ENCODE measurements at places on chromosomes 2 and 18.
A peak's percentile ranks its signal among the peaks of the same experiment; 100 is the strongest.

DNA sequence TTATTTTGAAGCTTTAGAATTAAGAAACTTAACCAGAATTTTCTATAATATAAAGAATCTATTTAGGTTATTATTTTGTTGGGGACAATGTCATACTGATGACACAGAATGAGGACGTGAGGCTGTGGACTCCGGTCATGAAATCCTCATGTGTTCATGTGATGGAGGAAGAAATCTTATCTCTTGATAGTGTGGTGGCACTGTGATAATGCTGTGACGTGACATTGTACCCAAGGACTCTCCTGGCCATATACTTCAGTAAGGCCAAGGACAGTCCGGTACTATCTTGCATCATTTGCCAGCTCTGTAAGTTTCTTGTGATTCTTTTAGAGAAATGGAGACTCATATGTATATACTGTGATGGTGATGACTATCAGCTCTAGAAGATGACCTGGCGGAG, 59.1 kb downstream of the SLC9A2 start:
- DNase-seq, result no peak

DNA sequence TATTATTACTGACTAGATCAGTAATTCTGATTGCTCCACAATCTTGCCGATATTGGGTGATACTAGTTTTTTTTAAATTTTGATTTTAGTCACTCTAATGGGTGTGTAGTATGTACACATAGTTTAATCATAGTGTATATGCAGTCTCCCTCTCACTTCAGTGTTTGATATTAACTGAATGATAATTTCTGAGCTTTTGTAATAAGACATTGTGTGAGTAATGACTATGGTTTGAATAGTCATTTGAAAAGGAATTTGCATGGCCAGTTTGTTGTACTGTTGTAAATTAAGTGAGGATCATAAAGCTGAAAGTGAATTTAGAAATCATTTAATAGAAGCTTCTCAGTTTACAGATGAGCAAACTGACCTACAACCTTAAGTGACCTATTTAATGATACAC, 33.4 kb downstream of the USP14 start:
- no peak for DNase-seq

DNA sequence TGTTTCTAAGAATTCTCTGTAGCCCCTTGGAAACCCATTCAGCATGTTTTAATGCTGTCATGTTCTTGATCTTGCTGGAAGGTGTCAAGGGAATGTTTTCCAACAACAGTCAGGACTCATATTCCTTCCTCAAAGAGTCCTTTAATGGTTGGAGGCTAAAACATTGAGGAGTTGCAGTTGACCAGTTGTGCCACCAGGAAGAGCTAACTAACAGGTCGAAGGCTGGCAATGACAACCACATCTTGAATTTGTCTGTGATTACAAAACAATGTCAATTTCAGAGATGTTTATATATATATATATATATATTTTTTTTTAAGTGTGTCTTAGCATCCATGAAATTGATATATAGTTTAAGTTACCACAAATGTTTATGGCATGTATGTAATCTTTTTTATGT, 151.5 kb downstream of the INO80D start:
- no peak for DNase-seq

DNA sequence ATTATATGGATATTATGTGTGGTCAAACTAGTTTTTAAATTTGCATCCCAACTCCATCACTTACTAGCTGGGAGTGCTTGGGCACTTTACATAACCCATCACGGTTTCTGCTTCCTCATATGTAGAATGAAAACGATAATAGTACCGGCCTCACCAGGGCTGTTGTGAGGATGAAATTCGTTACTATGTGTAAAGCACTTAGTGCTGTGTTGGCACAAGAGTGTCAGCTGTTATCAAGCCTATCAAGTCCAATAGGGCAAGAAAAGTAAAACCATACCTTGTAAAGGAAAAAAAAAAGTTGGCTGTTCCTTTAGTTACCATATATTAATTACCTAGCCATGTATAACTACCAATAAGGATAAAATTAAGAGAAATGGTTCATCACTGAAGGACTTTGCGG, 65.4 kb downstream of the TET3 start:
- no peak for DNase-seq

GRCh38 chr2:207164006-207164831, 1.5 kb downstream of the KLF7 start:
- DNase-seq, result peak; percentile 46

- DNase-seq, result no peak
These were observed 1064.1 kb upstream of the CNTNAP5 start for GRCh38 chr2:122960759-122961641.

DNA sequence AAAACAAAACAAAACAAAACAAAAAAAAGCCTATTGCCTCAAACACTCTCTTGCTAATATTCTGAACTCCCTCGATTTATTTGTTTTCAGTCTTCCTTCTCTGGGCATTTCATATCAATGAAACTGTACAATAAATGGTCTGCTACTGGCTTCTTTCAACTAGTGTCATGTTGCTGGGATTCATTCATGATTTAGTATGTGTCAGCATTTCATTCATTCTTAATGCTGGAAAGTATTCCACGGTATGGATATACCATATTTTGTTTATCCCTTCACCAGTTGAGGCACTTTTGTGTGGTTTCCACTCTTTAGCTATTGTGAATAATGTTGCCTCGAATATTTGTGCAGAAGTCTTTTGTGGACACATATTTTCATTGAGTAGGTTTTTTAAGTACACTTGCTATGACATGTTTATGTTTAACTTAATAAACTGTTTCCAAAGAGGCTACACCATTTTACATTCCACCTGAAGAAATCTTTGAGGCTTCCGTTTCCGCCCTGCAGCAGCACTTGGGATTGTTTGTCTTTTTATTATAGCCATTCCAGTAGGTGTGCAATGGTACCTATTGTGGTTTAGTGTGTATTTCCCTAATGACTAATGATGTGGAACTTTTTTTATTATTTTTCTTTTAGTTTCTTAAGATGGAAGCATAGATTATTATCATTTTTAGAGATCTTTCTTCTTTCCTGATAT, 543.6 kb upstream of the SOX11 start:
- DNase-seq, result no peak

- no peak for DNase-seq
These were observed 264.3 kb downstream of the NOL4 start for GRCh38 chr18:33960417-33960816.

DNA sequence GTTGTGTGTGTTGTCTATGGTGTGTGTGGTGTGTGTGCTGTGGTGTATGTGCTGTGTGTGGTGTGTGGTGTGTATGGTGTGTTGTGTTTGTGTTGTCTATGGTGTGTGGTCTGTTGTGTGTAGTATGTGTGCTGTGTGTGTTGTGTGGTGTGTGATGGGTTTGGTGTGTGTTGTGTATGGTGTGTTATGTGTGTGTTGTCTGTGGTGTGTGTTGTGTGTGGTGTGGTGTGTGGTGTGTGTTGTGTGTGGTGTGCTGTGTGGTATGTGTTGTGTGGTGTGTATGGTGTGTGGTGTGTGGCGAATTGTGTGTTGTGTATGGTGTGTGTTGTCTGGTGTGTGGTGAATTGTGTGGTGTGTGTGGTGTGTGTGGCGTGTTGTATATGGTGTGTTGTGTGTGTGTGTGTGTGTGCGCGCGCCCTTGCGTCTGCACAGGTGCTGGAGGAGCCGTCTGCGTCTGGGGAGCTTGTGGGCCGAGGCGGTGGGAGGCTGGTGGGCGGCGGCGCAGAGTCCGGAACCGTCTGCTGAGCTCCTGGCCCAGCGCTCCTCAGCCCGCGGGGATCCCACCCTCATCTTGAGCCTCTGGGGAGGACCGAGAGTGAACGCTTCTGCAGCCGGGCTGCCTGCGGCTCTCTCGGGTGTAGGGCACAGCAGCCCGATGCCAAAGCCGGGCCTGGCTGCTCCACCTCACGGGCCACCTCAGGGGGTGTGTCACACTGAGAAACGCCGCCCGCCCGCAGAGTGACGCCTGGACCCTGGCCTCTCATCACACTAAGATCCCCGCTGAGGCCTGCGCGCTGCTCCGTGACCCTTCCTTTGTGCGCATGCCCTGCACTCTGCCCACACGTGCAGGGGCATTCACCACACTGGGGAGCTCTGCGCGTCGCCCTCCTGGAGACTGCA, 8.8 kb upstream of the ADI1 start:
- peak; percentile 32 for DNase-seq

- DNase-seq, result no peak
These were observed 27.8 kb downstream of the CACNB4 start for GRCh38 chr2:152071092-152071491.

GRCh38 chr18:37487400-37487867, 78.2 kb downstream of the CELF4 start:
- DNase-seq, result peak; percentile 50

DNA sequence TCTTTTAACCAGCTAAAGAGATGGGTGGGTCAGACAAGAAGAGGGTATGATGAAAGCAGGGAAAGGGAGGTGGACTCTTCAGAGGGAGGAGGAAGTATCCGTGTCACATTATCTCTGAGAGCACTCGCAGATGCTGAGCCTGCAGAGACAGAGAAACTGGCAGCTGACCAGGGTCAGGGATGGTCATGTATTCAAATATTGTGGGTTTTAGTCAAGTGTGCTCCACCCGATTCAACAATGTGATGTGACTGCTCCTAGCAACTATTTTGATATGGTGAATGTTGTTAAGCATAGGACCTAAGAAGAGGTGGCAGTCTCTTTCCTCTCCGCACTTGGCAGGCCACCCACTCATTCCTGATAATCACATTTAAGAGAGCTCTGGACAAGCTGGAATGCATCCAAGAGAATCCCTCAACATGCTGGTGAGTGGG, 1.3 kb upstream of the CLIP4 start:
- DNase-seq, result no peak

DNA sequence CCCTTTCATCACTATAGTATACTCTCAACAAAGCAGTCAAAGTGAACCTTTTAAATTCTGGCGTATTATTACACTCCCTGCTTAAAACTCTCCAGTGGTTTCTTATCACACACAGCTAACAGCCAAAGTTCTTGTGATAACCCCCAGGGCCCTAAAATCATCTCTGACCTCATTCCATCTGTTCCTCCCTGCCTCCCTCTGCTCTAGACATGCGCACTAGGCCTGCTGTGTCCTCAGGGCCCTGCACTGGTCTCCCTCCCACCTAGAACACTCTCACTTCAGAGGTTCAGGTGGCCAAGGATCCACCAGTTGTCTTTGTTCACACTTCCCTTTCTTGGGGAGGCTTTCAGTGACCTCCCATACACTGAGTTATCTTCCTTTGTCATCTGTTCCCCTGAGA, 603.4 kb downstream of the DSC3 start:
- peak; percentile 53 for DNase-seq

- no peak for DNase-seq
These were observed 184.0 kb downstream of the SCG2 start for GRCh38 chr2:223418131-223418530.

- no peak for DNase-seq
These were observed 14.6 kb downstream of the NMUR1 start for GRCh38 chr2:231515603-231516002.

GRCh38 chr2:78676921-78677696, 348.4 kb upstream of the REG3G start:
- no peak for DNase-seq

DNA sequence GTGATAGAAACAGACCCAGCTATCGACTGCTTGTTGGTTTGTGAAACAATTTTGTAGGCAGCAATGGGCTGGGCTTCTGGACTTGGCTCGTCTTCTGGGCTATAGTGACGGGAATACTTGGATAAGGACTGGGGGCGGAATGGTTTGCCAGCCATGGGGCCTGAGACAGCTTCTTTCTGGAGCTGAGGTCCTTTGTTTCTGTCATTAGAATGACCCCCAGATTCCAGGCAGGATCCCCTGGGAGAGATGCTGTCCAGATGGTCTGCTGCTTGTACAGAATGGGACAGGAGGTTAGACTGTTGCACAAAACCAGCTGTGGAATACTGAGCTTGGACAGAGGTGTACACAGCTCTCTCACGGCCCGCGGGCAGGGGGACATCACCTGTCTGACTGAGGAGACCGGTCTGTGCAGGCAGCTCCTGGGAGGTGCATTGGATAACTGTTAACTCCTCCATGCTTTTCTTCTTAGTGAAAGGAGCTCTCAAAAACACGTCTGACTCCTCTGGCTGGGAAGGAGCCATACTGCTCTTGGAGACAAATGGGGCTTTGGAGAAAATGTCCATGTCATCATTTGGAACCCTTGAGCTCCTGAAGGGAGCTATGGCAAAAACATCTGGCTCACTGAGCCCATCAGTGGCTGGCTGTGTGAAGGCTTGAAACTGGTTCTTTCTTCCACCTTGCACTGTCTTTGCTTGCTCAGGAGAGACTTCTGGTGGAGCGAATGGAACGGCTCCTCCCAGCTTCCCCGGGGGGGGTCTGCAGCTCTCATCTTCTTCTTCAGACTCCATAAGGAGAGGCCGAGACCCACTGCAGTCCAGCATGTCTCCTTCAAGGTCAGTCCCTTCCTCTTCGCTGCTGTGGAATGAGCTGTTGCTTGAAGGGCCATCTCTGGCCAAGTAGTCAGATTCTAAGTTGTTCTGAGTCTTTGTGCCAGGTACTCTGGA, 28.6 kb upstream of the NFU1 start:
- peak; percentile 47 for DNase-seq

- DNase-seq, result no peak
These were observed 195.7 kb upstream of the FANCL start for GRCh38 chr2:58436872-58437271.

DNA sequence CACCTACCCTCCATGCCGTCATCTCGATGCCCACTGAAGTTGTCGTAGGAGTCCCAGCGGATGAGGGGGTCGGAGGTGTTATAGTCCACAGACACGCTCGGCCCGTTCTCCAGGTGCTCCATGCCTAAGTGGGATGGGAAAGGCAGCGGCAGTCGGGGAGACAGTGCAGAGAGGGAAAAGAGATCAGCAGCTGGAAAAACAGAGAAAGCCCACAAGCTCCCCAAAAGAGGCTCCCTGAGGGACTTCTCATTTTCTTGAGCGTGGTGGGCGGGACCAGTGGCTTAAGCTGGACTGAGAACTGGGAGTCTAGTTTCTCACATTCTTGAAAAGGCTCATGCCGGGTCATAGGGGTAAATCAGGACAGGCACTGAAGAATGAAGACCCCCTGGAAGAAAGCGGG, 121.9 kb downstream of the TNS1 start:
- DNase-seq, result no peak

DNA sequence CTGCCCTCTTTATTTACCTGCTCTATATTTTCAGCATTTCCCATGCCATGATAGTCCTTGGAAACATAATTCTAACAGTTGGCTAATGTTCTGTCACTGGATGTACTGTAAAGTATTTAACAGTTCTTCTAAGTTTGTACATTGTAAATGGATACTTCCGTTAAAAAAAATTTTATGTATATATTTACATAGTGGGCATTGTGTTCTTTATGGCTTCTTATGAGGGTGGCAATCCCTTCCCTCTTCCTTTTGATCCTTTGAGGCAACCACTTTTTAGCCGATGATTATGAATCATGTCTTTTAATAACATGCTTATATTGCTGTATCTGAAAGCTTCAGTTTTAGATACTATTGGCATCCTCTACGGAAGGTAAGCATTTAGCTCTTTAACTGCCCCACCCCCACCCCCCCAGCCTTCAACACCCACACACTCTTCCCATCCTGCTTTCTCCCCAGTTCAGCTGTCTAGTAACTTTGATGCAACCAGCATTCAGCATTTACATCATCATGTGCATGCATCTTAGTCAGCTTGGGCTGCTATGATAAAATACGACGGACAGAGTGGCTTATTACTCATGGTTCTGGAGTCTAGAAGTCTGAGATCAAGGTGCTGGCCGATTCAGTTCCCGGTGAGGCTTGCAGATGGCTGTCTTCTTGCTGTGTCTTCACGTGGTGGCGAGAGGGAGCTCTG, 21.0 kb upstream of the EDAR start:
- DNase-seq, result no peak
